ENCODE measurements at places on chromosomes 3 and 15.

- DNase-seq = peak; percentile 85
Measured at GRCh38 chr3:64460877-64461276, 226.9 kb downstream of the ADAMTS9 start.

DNA sequence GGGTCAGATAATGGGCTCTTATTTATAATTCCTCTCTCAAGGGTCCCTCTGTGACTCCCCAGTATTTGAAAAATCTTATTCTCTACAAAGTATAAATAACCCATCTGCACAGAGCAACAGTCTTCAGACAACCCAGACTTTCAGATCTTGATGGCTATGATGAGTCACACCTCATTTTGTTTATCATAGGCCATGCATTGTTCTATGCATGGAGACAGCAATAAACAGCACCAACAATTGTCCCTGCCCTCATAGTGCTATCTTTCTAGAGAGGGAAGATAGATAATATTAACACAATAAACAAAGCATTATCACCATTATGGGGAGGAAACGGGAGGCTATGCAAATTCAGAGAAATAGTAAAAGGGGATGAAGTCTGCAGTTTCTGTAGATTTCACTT, 13.4 kb downstream of the FHIT start:
- no peak for DNase-seq

GRCh38 chr3:124395584-124396338, 334.5 kb upstream of the UMPS start:
- no peak for DNase-seq

DNA sequence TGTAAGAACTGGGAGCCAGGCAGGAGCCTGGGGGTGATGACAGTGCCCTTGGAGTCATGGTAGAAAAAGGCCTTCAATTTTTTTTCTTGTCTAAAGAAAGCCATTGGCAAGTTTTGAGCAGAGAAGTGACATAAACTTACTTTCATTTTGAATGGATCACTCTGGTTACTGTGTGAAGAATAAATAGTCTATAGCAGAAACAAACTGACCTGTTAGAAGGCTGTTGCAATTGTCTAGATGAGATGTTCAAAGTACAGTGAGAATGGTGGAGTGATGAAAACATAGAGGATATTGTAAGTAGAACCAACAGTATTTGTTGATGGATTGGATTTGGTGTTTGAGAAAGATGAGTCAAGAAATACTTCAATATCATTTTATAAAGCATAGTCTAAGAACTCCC, 439.9 kb downstream of the TBL1XR1 start:
- no peak for DNase-seq

DNA sequence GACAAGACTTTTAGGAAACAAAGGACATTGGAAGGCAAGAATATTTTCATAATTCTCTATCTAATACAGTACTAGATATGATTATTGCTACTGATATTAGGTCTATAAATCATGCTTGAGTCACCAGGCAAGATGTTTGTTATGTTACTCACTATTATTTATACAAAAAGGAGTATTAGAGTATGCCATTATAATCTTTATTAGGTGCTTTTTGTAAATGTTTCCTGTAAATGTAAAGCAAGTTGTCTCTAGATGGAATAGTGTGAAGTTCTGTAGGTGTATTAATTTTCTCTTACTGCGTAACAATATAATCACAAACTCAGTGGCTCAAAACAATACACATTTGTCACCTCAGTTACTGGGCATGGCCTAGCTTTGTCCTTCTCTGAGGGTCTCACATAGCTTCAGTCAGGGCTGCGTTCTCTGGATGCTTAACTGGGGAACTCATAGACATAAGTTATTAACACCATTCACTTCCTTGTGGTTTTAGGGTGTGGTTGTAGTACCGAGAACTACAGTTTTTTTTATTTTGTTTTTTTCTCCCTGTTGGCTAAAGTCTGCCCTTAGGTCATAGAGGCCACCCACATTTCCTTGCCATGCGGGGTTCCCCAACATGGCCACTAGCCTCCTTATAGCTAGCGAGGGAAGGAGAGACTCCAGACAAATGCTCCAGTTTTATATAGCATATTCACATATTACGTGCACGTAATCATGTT, 20.3 kb upstream of the MAP3K13 start:
- DNase-seq = no peak

DNA sequence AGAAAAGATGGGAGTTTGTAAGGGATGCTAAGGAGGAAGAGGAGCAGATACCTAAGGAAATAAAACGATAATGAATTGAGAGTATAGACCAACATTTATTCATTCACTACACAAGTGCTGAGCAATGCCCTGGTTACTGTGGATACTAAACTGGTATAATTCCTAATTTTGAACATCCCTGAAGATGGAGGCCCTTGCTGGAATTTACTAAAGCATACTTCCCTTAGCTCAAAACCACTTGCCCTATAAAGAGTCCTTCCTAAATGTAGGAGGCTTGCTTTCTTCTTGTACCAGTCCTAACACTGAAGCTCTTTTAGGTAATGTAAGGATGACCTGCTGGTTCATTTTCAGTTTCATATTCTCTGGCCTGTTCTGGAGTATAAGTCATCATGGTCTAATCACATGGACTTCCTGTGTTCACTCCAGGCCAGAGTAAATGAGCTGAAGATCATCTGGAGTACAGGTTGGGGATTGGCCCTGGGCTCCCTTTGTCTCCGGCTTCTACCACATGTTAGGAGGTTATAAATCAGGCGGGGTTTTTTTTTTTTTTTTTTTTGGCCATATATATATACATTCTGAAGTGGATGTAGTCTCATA, 40.1 kb upstream of the MTMR10 start:
- no peak for DNase-seq

- DNase-seq = no peak
Measured at GRCh38 chr15:31483986-31484951, 157.6 kb downstream of the KLF13 start.

DNA sequence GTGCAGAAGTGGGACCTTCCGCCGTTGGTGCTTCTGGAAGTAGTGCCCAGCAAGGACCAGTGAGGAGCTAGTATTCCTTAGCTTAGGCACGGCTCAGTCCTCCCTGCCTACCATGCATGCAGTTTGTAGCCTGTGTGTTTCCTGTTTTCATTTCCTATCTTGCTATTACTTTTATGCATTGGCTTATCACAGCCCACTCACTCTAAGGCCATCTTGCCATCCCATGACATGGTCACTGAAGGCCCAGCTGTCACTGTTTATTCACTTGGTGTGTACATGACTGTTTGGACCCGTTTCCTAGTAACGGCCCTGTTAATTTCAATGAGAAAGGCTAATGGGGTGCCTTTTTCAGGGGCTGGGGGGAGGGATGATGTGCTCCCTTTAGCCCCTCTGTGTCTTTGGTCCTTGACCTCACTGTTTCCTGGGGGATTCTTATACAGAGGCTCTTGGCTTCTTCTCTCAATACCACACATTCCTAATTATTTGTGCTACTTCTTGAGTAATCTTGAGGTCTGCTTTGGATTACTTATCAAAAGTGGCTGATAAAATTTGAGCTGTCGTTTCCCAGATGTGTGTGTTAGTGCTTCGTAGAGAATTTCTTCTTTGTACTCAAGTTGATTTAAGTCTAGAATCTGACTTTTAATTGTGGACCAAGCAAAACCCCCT, 24.5 kb upstream of the TRAK1 start:
- DNase-seq = no peak

DNA sequence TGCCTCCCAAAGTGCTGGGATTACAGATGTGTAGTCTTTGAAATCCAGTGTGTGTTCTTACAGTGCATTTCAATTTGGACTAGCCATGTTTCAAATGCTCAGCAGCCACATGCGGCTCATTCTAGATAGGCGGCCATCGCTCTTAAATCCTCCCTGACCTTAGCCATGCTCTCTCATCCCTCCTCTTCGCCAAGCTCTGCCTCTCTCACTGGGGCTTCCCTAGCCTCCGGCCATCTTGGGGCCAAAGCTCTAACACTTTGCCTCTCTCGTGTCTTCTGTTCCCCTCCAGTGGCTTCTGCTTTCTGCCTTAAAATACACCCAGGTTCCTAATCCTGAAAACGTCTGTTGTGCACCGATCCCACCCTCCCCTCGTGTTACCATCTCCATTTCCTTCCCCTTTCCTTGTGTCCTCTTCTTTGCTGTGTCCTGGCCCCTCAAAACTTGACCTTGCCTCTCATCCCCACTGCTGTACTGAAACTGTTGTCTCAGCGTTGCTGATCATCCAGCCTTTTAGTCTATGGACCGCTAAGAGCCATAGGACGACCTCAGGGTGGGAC, 1.4 kb upstream of the GHRL start:
- DNase-seq = no peak

DNA sequence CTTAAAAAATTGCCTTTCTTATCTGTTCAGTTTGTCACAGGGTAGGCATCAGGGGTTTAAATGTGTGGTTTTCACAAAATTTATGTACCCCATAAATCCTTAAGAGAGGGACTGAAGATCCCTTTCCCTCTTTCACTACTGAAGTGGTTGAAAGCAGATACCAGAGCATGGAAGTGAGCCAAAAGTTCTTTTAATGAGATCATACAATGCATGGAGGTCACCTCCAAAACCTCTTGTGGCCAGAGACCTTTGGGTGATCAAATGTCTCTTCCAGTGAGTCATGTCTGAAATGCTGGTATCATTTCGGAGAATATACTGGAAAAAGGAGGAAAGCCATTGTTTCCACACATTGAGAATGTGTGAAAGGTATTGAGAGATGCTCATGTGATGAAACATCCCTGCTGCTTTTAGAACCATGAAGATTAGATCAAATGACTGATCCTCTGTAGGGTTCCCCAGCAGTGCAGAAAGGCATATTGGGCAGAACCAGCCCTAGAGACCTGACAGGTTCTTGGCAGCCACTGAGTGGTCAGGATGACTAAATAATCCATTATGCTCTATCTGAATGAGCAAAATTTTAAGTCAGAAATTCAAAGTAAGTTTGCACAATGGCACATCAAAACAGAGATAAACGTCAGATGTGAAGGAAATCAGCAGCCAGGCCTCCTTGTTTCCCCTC, 165.8 kb upstream of the SLC2A2 start:
- DNase-seq = peak; percentile 63

GRCh38 chr15:79736435-79737000, 160.3 kb downstream of the MTHFS start:
- DNase-seq = no peak

GRCh38 chr3:12420393-12420792, 63.9 kb upstream of the TSEN2 start:
- DNase-seq = no peak

- peak; percentile 51 for DNase-seq
Measured at GRCh38 chr3:160401291-160402095, 2.0 kb downstream of the SMC4 start.

DNA sequence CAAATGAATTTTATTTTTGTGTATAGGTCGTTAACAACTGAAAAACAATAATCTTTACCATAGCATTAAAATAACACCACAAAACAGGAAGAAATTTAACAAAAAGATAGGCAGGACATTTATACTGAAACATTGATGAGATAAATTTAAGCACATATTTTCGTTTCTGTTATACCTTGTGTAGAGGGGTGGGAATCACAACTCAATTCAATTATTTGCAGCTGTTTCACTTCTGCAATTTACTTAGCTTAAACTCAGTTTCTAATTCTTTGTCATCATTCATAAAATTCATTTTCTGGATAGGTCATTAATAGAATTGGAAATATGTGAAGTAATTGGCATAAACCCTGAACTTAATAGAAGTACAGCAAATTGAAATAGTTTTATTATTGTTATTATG, 42.3 kb downstream of the TP63 start:
- DNase-seq = no peak

DNA sequence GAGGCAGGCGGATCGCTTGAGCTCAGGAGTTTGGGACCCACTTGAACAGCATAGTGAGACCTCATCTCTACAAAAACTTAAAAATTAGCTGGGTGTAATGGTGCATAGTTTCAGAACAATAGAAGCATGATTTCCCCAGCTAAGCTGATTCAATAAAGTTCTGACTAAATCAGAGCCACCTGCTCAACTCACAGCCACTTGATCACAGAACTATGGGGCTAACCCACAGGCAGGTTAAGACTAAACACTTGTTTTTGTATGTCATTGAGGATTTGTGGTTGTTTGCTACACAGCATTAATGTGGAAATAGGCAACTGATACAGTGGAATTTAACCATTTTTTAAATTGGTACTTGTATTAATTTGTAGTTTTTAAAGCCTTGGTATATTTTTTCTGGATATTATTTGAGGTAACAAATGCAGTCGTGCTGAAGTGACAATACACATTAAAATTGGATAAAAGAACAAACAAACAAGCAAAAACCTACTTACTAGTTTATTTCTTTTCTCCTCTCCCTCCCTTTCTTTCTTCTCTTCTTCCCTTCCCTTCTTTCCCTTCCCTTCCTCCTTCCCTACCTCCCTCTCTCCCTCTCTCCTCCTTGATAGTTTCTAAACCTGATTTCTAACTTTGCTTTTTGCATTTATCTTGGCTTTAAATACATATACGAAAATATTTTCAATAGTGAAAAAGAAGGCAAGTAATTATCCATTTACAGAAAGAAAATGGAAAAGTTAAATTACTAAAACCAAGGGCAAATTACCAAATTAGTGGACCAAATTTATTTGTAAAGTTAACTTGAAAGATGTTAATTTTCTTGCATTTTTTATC, 32.1 kb downstream of the OXSM start:
- no peak for DNase-seq

- DNase-seq = no peak
Measured at GRCh38 chr3:194081826-194082225, 54.1 kb upstream of the HES1 start.

DNA sequence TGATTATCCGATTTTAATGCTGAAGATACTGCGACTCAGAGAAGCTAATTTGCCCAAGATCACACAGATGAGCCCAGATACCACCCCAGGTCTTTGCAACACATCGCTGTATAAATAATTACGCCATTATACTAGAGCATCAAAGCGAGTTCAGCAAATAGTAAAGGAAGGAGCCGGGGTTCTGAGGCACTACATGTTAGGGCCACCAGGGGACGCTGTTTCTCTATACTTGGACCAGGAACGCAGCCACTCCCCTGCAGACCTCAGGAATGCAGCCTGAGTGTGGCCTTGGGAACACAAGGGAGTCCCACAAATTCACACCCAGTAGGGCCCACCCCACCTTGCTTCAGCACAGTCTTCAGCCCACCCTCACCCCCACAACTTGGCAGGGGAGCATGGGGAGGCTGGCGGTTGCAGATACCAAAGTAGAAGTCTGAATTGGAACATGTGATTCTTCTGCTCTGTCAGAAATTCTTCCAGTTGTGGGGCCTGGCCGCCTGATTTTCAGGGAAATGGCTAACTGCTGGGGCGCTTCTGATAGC, 57.8 kb upstream of the RYK start:
- DNase-seq = peak; percentile 82

DNA sequence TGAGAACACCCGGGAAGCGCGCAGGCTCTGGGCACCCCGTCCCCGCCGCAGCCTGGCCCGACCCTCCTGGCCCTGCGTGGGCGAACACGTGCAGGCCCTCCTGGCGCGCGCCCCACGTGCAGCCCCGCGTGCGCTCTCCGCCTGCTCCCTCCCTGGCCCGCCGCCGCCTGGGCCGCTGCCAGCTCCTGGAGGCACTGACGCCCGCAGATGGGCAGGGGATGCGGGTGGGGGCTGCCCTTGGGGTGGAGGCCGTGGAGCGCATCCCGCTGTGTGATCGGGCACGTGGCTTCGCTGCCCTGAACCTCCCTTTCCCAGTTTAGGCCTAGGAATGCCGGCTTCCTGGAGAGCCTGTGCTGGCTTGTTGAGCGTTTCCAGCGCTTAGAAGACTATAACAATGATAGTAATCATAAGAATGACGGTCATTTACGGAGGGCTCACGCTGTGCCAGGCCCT, 104.6 kb upstream of the SLC6A6 start:
- DNase-seq = no peak
